ENCODE measurements at places on chromosomes 6 and 20.

GRCh38 chr20:5173751-5174150, 46.9 kb downstream of the CDS2 start:
- no peak for DNase-seq

- no peak for DNase-seq
Observed at GRCh38 chr6:41193171-41193734, 7.7 kb downstream of the TREML2 start.

GRCh38 chr6:149079911-149080491, 237.5 kb upstream of the TAB2 start:
- DNase-seq: no peak

GRCh38 chr6:95244751-95245150, 332.6 kb upstream of the MANEA start:
- DNase-seq: no peak

GRCh38 chr6:22362361-22362760, 65.5 kb upstream of the PRL start:
- no peak for DNase-seq

- no peak for DNase-seq
Observed at GRCh38 chr6:41647061-41647511, 8.8 kb downstream of the MDFI start.

DNA sequence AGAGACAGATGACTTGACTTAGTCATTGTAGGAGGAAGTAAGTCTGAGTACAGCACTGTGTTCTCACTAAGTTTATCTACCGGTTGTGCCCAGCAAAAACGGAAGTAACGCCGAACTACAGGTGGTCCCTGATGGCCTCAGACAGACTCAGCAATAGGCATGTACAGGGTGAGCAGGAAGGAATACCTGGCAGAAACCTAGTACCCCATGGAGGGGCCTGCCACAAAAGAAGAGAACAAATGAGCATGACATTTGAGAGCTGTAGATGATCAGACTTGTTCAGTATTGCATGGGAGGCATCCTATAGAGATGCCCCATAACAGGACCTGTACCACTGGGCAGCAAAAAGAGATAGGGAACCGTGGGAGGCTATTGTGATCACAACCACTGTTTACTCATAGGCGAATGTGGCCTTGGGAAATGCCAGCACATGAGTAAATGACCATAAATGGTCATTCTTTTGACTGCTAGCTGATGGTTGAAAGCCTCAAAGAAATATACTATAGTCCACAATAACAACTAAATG, 106.4 kb upstream of the TAB2 start:
- peak; percentile 69 for DNase-seq

GRCh38 chr20:37901654-37902503, 1.0 kb upstream of the VSTM2L start:
- peak; percentile 29 for DNase-seq

DNA sequence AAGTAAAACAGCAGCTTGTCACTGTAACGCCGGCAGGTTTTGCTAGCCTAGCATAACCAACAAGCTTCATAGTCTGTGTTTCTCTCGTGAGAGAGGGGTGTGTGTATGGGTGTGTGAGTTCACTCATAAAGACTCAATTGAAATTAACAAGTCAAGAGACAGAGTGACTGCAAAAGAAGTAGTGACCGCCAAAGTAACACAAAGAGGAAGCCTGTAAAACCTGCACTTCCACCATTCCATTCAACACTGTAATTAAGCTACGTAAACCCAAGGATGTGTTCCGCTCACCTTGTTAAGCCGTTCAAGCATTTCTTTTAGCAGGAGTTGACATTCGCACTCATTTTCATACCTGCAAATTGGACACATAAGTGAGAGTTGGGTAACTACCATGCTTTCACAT, 6.6 kb downstream of the BFSP1 start:
- no peak for DNase-seq

- peak; percentile 7 for DNase-seq
Observed at GRCh38 chr6:27478141-27478705, 5.3 kb upstream of the ZNF184 start.

- no peak for DNase-seq
Observed at GRCh38 chr20:4341804-4342485, 326.6 kb upstream of the RNF24 start.

DNA sequence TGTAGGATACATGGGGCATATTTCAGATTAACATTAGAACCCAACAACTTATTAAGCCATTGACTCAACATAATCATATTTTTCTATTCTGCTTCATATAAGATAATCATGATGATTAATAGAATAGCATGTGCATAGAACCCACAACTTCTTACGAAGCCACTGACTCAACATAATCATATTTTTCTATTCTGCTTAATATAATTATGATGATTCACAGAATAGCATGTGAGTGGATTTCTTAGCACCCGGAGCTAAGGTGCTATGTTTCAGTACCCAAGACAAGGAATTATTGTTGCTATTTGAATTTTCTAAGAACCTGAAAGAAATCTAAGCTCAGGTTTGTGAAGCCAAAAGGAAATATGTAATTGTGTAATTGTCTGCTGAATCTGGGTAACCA, 96.8 kb downstream of the TENT5A start:
- DNase-seq: no peak

DNA sequence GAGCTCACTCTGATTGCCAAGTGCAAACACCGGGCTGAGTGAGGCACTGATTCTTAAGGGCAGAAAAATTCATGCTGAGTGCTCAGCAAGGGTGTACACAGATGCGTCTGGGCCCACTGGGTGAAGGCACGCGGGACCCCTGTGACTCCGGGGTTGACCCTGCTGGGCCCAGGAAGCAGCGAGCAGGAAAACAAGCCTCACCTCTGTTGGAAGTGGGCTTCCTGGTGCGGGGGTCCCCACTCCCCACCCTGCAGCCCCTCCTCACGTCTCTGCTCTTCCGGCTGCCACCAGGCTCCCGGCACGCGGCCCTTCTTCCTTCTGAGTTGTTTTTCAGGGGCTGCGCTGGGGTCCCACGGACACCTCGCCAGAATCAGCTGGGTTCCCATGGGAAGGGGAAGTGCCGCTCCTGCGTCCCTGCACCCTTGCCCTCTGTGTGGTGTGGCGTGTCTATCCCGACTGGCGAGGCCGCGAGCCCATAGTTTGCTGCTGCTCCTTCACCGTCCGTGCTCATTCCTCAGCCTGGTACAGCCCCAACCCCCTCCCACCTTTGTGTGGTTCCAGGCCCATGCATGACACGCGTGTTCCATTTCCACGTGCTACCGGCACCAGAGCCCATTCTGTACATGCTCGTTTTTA, 80.6 kb upstream of the BHLHE23 start:
- DNase-seq: no peak

DNA sequence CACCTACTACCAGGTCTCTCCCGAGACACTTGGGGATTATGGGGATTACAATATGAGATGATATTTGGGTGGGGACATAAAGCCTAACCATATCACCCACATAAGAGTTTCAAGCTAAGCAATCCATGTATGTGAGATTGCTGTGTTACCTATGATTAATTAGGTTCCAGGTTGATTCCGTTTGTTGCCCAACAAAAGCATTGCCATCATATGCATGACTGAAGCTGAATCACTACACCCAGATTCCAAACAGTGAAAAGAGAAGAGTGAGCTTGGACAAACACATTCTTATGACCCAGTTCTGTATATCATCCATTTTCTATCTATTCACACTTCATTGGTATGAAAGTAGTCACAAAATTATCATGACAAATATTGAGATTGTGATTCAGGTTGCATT, 952.5 kb upstream of the MAN1A1 start:
- DNase-seq: no peak

DNA sequence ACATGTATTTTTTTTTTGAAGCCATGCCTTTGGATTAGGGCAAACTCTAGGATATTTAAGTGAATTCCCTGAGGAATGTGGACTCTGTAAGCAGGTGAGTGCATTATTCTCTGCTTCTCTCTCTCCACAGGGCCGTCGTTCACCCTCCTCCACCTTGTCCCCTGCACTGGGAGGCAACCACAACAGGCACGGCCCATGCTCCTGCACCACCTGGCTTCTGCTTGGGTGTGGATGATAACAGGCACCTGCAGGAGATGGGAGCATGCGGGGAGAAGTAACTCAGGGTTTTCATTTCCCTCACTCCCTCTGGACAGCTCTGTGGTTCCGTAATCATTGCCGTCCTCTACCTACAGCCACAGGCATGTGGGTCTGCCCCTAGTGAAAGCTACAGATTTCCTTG, 43.4 kb downstream of the HLA-C start:
- DNase-seq: no peak

DNA sequence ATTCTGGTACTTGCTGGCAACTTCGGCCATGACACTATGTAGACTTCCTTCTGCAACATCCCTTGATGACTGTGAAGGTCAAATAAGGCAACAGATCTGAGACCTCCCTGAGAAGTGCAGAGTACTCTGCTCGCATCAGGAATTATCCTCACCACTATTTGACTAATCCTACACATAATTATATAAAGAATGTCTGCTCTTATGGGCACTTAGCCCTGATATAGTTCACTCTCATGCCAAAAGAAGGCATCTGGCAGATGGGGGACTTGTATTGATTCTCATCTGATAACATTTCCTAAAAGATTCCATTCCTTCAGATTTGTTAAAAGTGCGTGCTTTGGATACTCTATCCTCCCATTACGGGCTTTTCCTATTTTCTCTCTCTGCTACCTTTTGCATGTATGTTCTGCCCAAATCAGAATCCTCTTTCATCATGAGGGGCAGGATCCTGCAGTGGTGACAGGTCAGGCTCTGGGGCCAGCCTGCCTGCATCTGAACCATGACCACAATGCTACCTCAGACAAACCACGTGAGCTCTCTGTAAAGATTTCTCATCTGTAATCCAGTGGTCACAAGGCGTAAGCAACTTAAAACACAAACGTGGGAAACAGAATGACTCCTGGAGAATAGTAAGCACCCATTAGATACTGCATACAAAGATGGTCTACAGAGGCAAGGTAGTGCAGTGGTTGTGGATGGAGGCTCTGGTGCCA, 134.0 kb downstream of the GJA10 start:
- DNase-seq: no peak

DNA sequence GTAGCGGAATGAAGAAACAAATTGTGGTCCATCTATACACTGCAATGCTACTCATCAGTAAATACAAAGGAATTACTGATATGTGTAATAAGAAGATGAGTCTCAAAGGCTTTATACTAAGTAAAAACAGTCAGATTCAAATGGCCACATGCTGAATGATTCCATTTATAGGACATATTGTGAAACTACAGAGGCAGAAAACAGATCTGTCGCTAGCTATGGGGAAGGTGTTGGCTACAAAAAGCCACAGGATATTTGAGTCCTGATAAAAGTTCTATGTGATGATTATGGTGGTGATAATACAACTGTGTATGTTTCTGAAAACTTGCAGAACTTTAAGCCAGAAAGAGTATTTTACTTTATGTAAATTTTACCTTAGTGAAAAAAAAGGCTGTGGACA, 313.2 kb downstream of the HDGFL1 start:
- no peak for DNase-seq

- DNase-seq: peak; percentile 6
Observed at GRCh38 chr6:139175389-139175948, 40.6 kb downstream of the HECA start.

DNA sequence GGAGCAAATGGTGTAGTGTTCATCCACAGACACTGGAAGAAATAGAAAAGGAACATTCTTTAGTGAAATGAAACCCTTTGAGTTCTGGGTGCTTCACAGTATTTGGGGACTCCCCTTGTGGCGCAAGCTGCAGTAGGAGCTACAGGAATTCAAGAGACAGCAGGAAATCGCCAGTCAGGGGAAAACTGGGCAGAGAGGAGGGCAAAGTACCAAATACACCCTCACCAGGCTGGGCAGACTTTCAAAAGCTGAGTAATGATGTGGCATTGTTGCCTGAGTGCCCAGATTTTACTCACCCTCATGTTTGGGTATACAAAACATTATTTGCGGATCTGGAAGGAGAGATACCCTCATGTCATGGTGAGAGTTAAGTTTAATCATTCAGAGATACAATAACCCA, 97.9 kb downstream of the SOD2 start:
- no peak for DNase-seq

DNA sequence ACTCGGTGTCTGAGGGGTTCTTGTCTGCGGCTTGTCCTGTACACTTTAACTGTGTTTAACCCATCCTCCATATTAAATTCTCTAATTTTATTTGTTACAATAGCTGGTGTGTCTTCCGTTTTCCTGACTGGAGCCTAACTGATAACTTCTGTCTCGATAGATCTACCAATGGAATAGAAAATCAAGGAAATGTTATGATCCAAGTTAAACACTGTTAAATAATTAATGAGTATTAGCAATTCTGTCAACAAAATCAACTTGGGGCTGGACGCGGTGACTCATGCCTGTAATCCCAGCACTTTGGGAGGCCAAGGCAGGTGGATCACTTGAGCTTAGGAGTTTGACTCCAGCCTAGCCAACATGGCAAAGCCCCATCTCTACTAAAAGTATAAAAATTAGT, 81.7 kb downstream of the DNAH8 start:
- DNase-seq: no peak

GRCh38 chr6:119283214-119283613, 66.3 kb downstream of the MAN1A1 start:
- no peak for DNase-seq
